ENCODE measurements at places on chromosomes 4 and X. TPM values are rescaled to one million over a fixed set of nuclear protein-coding genes. Genes with fewer than 3 reads are reported as not detected.

DNA sequence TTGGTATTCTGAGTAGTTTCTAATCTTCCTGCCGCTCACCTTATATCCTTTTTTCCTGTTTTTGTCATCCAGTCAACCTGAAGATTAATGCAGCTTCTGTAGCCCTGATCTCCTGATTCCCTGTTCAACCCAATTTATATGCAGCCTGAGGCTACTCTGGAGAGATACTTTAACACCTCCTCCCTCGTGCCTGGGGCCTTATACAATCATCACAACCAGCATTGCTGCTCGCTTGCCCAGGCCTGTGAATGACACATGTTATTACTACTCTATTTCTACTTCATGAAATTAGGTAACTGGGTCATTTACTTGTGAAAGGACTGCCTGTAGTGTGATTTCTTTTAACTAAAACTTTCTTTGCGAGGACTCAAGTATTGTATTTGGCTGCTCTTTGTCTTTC is 33.7 kb upstream of the WDR17 start:
- DNase-seq = no peak

DNA sequence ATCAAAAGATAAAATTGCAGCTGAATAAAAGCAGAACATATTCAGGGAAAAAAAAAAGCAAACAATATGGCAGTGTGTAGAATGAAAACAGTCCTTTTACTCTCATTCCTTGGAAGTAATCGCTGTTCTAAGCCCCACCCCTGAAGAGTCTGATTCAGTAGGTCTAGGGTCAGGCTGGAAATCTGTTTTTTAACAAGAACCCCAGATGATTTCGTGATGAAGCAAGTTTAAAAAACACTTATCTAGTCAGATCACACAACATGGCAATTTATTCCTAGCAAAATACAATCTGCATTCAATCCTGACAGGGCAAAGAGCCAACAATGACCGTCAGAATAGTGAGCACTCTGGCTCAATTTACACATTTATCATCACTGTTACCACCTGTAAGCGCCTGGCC is 16.1 kb downstream of the FAM120C start:
- no peak for DNase-seq

GRCh38 chr4:8917321-8917811 is 45.7 kb upstream of the HMX1 start:
- peak; percentile 71 for DNase-seq

DNA sequence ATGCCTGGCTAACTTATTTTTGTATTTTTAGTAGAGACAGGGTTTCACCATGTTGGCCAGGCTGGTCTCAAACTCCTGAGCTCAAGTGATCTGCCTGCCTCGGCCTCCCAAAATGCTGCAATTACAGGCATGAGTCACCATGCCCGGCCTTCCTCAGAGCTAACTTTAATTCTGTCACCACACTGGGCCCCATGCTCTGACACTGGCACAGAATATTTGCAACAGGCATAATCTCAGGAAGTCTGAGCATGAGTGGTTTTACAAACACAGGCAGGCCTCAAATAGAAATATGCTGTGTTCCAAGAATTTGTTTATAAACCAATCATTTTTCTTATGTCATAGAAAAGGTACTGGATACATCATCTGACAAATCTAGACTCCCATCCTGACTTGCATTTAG is 32.7 kb upstream of the FAM9C start:
- no peak for DNase-seq

DNA sequence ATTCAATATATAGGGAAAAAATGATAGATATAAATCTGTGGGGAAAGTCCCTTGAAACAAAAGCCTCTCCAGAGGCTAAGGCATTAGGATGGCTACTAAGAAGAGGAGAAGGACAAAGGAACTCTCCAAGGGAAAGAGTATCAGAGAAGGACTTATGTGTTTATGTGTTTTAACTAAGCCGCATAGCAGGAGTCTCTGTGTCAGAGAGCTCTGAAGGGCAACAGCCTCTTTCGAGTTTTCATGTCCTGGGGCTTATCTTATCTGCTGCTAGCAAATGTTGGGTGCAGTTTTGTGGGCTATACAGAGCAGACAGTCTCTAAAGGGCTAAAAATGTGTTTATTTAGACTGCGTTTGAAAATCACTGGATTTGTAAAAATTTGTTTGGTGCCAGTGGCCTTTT is 1145.6 kb upstream of the DIAPH2 start:
- no peak for DNase-seq

- no peak for DNase-seq
Measured at GRCh38 chr4:166301266-166301665, 428.2 kb downstream of the TLL1 start.

- DNase-seq = no peak
Measured at GRCh38 chrX:70128071-70128470, 5.2 kb upstream of the IGBP1 start.

The AFM gene
- not detected for total RNA-seq

The HSPA4L gene
- 2.5 TPM for total RNA-seq

The MAGEC3 gene
- not detected for total RNA-seq

The STOX2 gene
- total RNA-seq = 0.19 TPM

The PDGFRA gene
- 214 TPM for total RNA-seq

All from osteocyte (in vitro differentiated cells).